ENCODE measurements at places on chromosomes 1 and 21.

DNA sequence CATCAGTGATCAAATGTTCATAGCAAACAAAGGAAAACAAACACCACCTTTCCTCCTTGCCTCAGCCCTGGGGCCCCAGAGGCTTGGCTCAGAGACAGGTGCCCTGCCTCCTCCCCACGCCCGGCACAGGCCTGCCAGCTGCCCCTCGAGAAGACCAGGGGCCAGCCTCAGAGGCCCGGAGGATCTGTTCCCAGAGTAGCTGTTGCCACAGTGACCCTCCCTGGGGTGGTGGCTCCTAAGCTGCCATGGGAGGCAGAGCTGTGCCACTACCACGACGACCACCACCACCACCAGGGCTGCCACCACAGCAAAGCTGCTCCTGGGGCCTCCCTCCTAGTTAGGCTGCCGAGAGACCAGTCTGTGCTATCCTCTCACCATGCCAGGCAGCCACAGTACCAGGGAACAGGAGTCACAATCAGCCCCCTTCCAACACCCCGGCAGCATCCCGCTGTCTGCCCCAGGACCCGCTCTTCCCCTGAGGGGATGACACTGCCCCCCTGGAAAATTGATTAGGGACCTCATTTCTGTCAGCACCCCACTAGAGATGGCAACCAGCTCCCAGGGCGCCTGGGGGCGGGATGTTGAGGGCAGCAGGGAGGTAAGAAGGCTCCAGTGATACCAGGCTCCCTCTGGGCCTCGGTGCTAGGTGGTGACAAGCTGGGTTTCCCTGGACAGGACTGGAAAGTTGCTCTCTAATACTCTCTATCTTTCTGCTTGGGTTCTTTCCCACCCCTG is 30.5 kb downstream of the KCNC4 start:
- H3K36me3 ChIP-seq, result peaks cover 5% of the 10 kb centered on the region
- no peak for DNase-seq
- H3K27me3 ChIP-seq, result no peaks in the 10 kb centered on the region
- H3K4me3 ChIP-seq, result no peak overlapping the region
- peaks cover 12% of the 10 kb centered on the region for H3K4me1 ChIP-seq

DNA sequence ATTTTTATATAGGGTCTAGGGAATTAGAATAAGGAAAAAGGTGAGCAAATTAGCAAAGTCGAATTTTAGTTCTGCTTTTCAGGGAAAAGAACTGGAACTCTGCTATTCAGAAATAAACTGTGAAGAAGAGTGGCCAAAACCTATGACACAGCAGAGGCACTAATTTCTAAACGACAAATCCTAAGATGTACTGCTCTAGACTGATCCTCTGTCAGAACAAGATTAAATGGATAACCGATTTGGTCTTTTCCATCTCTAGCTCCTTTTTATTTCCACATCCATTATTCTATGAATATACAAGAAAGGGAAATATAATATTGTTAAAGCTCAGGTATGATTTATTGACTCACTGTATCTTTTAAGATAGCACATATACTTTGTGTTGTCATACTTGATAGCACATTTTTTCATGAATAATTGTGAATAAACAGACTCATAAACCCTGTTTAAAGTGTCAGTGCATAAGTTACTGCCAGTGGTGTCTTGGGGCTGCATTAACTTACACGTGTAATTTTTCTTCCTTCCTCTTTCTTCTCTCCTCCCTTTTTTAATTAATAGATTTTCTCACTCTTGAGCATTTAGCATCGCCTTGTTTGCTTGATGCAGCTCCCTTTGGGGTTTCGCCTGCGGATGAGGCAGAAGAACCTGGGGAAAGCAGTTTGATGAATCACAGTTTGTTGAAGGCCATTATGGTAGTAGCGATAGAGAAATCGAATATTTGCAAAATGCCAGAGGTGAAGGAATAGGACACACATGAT is 496.6 kb downstream of the ADGRL2 start:
- no peaks in the 10 kb centered on the region for H3K27me3 ChIP-seq
- H3K4me3 ChIP-seq, result no peak overlapping the region
- no peak for DNase-seq
- no peaks in the 10 kb centered on the region for H3K36me3 ChIP-seq
- H3K27ac ChIP-seq, result no peak overlapping the region

- peaks cover 40% of the 10 kb centered on the region for H3K27me3 ChIP-seq
- peaks cover 8% of the 10 kb centered on the region for H3K4me1 ChIP-seq
- H3K36me3 ChIP-seq, result peaks cover 3% of the 10 kb centered on the region
- no peak overlapping the region for H3K27ac ChIP-seq
- H3K4me3 ChIP-seq, result no peak overlapping the region
Observed at GRCh38 chr1:180530501-180530900, 28.1 kb upstream of the ACBD6 start.

DNA sequence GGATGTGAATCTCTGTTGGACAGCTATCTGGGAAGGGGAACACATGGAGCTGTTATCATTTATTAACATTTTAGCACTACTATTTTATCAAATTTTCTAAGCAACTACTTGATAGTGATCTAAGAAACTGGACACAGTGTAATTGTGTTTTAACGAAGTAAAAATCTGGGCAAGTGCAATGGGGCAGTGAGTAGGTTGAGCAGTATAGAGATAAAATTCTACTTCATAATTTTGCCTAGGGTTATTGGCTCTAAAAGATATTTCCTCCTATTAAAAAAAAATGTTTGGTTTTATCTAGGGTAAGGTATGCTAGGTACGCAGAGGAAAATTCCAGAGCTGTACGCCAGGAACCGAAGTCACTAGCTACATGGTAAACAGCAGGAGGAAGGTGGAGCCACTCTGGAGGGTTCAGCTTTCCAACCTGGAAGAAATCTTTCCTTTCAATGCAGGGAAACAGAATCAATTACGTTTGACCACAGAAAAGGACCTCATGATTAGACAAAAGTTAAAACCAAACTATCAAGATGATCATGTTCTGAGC is 43.3 kb downstream of the BCAR3 start:
- no peak for DNase-seq
- no peaks in the 10 kb centered on the region for H3K27me3 ChIP-seq
- H3K27ac ChIP-seq, result no peak overlapping the region
- peaks cover under 1% of the 10 kb centered on the region for H3K4me1 ChIP-seq
- no peaks in the 10 kb centered on the region for H3K36me3 ChIP-seq

DNA sequence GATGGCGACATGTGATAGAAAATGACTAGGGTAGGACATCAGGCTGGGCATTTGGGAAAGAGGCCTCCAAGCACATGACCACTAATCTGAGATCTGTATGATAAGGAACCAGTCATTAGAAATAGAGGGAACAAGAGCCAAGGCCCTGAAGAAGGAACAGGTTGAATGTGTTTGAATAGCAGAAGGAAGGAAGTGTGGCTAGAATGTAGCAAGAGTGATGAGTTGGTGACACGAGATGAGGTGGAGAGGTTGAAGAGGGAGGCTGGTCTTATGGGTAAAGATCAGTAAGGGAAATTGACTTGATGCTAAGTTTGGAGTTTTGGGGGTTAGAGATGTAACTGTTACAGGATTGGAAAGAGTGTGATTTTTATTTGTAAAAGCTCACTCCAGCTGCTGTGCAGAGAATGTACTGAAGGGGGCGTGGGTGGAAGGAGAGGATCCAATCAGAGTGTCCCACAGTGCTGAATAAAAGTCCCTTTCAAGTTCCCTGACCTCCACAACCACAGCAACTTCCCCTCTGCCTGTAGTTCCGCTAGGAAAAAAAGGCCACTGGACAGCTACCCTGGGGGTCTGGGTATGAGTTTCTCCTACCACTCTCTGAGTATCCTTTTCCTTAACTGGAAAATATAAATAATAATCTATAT is 295.0 kb downstream of the OMA1 start:
- peaks cover 2% of the 10 kb centered on the region for H3K4me1 ChIP-seq
- H3K36me3 ChIP-seq, result no peaks in the 10 kb centered on the region
- no peak overlapping the region for H3K27ac ChIP-seq
- H3K4me3 ChIP-seq, result no peak overlapping the region
- peaks cover 42% of the 10 kb centered on the region for H3K27me3 ChIP-seq

DNA sequence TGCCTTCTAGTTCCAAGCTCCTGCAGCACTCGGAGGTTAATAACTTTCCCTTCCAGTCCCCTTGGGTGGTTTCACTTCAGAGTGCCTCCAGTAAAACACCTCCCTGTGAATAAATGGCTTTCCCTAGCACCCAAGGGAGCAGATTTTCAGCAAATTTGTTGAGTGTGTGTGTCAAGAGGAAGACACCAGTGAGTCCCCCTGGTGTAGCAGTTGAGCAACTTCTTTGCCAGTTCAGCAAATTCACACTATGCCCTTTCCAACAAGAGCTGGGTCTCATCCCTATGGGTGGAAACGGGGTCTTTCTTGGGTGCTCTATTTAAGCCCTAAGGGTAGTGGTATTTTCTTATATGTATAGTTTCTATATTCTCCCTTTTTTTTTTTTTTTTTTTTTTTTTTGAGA is 806 bp upstream of the AADACL4 start:
- no peak overlapping the region for H3K4me3 ChIP-seq
- no peak overlapping the region for H3K27ac ChIP-seq
- peaks cover 4% of the 10 kb centered on the region for H3K36me3 ChIP-seq
- peaks cover 14% of the 10 kb centered on the region for H3K27me3 ChIP-seq
- DNase-seq, result no peak

DNA sequence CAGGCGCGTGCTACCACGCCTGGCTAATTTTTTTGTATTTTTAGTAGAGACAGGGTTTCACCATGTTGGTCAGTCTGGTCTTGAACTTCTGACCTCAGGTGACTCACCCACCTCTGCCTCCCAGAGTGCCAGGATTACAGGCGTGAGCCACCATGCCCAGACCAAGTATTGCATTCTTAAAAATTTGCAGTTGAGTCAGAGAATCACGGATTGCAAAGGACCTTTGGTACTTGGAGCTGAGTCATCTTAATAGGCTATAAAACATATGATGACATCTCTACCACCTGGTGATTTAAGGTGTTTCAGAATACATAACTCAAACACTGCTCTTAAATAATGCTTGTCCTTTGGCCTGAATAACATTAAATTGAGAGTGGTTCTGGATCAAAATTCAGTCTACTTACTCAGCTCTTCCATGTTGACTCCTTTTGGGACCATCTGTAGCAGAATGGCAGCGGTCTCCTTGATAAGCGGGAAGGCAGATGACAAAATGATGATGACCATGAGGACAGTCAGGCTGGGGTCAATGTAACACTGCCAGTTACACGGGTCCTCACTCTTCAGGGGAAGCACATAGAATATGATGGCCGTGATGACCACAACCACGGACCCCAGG is 10.4 kb downstream of the SLC30A10 start:
- no peak overlapping the region for H3K27ac ChIP-seq
- H3K27me3 ChIP-seq, result peaks cover 22% of the 10 kb centered on the region
- no peaks in the 10 kb centered on the region for H3K36me3 ChIP-seq
- no peaks in the 10 kb centered on the region for H3K4me1 ChIP-seq
- no peak overlapping the region for H3K4me3 ChIP-seq

DNA sequence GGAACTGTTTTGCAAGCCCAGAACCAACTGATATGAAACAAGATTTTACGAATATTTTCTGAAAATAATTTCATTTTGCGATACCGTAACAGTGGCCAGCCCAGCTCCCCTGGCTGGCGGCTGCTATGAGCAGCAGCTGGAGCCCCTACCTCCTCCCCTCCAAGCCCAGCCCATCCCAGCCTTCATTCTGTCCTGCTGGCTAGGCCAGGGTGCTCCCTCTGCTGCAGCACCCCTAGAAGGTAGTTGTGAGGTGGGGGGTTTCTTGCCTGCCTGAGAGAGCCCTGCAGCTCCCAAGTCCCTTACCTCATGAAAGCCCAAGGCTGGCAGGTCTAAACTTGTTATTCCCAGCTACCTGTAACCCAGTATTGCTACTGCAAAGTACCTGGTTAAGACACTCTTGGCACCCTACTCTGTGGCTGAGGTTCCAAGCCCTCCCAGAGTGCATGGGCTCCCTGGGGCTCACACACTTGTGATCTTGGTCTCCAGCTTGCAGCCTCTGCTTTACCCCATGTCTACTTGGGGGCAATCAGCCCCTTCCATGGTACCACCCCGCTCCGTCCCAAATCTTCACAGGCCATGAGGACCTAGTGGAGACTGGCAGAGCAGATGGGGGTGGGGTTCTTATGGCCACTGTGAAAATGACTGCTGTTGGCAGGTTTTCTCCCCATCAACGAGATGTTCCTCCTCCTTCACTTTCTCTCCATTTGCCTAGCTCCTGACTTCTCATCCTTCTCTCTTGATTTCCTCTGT is 239.8 kb downstream of the TRABD2B start:
- no peak overlapping the region for H3K4me3 ChIP-seq
- peaks cover 9% of the 10 kb centered on the region for H3K4me1 ChIP-seq
- no peak for DNase-seq
- peaks cover 10% of the 10 kb centered on the region for H3K36me3 ChIP-seq
- no peak overlapping the region for H3K27ac ChIP-seq

DNA sequence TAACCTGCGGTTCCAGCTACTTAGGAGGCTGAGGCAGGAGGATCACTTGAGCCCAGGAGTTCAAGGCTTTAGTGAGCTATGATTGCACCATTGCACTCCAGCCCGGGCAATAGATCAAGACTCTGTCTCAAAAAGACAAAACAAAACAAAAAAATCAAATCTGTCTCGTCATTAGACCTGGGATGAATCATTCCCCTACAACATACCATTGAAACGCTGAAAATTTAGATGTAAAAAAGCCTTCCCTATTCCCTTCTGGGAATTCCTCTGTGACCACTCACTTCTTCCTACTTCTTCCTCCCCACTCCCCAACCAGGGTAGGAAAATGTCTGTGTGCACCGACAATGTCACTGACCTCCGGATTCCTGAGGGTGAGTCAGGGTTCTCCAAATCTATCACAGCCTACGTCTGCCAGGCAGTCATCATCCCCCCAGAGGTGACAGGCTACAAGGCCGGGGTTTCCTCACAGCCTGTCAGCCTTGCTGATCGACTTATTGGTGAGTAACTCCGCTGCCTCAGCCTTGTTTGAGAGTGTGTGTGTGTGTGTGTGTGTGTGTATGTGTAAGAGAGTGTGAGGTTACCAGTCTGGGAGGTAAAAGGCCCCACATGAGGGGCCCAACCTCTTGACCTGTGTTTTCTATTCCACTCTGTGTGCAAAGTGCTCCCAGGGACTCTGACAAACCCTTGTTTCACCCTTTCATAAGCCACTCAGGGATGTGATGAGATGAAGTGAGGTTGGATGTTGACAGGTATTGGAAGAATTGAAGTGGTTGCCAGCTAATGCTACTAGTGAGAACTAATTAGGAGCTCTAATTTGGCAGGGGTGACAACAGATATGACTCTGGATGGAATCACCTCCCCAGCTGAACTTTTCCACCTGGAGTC is 16.3 kb upstream of the SARS1 start:
- H3K4me1 ChIP-seq, result peaks cover 10% of the 10 kb centered on the region
- DNase-seq, result no peak
- peak overlapping the region; percentile 47 for H3K27ac ChIP-seq
- H3K27me3 ChIP-seq, result no peaks in the 10 kb centered on the region
- no peak overlapping the region for H3K4me3 ChIP-seq

GRCh38 chr1:117589544-117589943 is 16.3 kb upstream of the TENT5C start:
- H3K4me3 ChIP-seq, result no peak overlapping the region
- no peaks in the 10 kb centered on the region for H3K36me3 ChIP-seq
- H3K27ac ChIP-seq, result no peak overlapping the region
- DNase-seq, result no peak

- no peaks in the 10 kb centered on the region for H3K4me1 ChIP-seq
- H3K27me3 ChIP-seq, result peaks cover 24% of the 10 kb centered on the region
- H3K36me3 ChIP-seq, result peaks cover 2% of the 10 kb centered on the region
- no peak for DNase-seq
- no peak overlapping the region for H3K27ac ChIP-seq
Observed at GRCh38 chr21:45029948-45030681, 44.3 kb upstream of the ADARB1 start.

GRCh38 chr1:114003431-114003830 is 24.2 kb downstream of the OLFML3 start:
- no peak overlapping the region for H3K4me3 ChIP-seq
- H3K36me3 ChIP-seq, result no peaks in the 10 kb centered on the region
- peak overlapping the region; percentile 8 for H3K27ac ChIP-seq
- no peak for DNase-seq
- H3K27me3 ChIP-seq, result peaks cover 33% of the 10 kb centered on the region

- peaks cover 9% of the 10 kb centered on the region for H3K4me1 ChIP-seq
- DNase-seq, result no peak
- H3K27ac ChIP-seq, result no peak overlapping the region
- H3K36me3 ChIP-seq, result peaks cover 4% of the 10 kb centered on the region
Observed at GRCh38 chr21:42567214-42567555, 53.5 kb downstream of the SLC37A1 start.
